Renal pelvis (tissue), 12 donors: ENCODE measurements at places on chromosomes 3 and 15.

DNA sequence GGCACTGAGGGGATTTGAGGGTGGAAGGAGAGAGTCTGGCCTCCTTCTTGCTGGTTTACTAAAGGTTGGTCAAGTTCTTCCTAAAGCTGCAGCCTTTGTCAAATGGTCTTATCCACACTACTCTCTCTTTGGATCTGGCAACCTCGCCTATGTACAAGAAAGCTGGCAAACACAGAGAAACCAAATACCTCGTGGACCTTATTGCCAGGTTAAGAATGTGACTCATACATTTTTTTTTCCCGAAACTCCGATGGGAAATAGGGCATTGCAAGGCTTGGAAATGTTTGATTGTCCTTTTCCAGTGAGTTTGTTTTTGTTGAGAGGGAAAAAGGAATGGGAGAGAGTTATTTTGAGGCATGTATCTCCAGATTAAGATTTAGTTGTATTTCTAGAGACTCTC is 13.9 kb downstream of the EOMES start:
- no peak for DNase-seq

DNA sequence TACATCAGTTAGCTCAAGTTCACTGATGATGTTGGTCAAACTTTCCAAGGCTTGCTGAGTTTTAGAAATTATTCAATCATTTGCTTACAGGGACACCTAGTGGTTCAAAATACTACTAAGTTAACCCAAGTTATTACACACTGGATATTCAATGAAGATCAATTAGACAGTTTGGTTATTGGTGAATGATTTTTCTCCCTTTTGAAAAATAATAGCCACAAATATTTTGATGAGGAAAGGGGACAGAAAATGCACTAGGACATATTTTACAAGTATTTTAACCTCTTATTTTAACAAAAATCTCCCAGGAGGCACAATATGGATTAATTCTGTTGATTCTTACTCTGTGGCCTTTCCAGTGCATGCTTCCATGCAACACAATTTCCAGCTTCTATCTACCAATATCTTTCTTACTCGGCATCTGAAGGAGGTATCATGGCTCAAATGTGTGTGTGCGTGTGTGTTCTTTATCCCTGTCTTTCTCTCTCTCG is 20.1 kb upstream of the GOLGA6L2 start:
- peak; percentile 20 for DNase-seq

DNA sequence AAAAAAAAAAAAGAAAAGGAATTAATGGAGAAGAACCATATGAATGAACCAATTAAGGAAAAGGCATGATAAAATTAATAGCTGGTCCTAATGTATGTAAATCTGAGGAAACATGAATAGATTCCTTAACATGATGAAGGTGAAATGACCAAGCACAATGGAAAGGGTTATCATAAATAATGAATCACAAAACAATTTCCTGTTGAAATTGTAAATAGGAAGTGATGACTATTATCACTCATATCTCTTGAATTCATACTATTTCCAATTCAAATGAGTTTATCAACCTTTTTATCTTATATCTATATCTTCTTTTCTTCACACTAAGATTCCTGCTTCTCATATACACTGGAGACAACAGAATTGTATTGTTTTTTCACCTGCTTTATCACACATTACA is 32.0 kb downstream of the AADACL2 start:
- no peak for DNase-seq

- DNase-seq: no peak
These were observed 835 bp downstream of the MEIS2 start for GRCh38 chr15:37099319-37100108.

GRCh38 chr3:13072600-13073325 is 466 bp downstream of the IQSEC1 start:
- no peak for DNase-seq
